ENCODE measurements at places on chromosomes 5 and 9.

- DNase-seq, result no peak
These were observed 271.6 kb downstream of the PLK2 start for GRCh38 chr5:58188262-58188651.

- DNase-seq, result no peak
These were observed 155.3 kb downstream of the MACROH2A1 start for GRCh38 chr5:135243556-135244285.

- DNase-seq, result no peak
These were observed 25.2 kb upstream of the NREP start for GRCh38 chr5:111782216-111782615.

DNA sequence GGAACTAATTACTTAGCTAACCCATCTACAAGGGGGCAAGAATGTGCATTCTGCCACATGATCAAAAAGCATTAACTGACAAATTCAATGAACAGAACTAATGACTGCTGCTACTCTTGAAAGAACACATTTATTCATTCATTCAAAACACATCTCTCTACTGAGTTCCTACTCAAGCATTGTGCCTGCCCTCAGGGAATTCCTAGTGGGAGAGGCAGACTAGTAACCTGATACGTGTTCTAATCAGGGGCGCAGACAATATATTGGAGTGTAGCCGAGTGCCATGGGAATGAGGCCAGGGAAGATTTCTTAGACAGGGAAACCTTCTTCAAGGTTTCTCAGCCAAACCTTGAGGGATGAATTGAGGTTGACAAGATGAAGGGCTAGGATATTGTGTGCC lies 56.7 kb upstream of the PAPPA start:
- no peak for DNase-seq

DNA sequence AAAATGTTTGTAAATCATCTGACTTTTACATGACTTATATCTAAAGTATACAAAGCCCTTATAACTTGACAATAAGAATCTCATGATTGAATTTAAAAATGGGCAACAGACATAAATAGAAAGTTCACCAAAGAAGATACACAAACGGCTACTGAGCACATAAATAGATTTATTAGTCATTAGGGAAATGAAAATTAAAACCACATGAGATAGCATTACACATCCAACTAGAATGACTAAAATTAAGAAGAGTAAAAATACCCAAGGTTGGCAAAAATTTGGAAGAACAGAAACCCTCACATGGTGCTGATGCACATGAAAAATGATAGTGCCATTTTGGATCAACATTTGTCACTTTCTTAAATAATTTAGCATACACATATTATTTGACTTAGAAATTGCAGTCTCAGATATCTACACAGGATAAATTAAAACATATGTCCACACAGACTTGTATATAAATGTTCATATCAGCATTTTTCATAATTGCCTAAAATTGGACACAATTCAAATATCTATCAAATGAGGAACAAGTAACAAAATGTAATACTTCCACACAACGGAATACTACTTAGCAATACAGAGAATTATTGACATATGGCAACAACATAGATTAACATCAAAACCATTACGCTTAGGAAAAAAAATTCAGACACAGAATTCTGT lies 359.1 kb upstream of the DAB2 start:
- no peak for DNase-seq

- no peak for DNase-seq
These were observed 55.1 kb downstream of the ACTL7B start for GRCh38 chr9:108800632-108801099.
